Activated CD4-positive, alpha-beta T cell treated with anti-CD3 and anti-CD28 coated beads, Interleukin-2, amount 50 U/mL, for 1 hour (primary cell): ENCODE measurements at places on chromosomes 2 and 18.
A peak's percentile ranks its signal among the peaks of the same experiment; 100 is the strongest.

- no peak for DNase-seq
Observed at GRCh38 chr2:28395334-28396061, 2.8 kb downstream of the FOSL2 start.

DNA sequence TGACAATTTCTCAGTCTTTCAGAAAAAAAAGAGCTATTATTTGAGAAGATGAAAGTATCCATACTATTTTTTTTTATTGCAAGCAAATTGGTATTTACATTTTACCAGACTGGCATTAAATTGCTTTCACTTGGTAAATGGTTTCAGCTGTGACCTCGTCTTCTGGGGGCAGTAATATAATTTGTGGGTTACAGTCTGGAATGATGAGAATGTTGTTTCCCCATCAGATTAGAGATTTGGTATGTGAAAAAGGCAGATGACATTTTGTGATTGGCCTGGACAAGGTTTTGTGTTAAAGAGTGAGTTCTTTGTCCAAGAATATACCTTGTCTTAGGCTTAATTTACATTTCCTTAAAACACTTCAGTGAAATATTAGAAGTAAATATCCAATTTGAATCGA, 390.1 kb upstream of the ST6GAL2 start:
- no peak for DNase-seq

GRCh38 chr2:241636182-241637017, 558 bp downstream of the THAP4 start:
- peak; percentile 12 for DNase-seq

DNA sequence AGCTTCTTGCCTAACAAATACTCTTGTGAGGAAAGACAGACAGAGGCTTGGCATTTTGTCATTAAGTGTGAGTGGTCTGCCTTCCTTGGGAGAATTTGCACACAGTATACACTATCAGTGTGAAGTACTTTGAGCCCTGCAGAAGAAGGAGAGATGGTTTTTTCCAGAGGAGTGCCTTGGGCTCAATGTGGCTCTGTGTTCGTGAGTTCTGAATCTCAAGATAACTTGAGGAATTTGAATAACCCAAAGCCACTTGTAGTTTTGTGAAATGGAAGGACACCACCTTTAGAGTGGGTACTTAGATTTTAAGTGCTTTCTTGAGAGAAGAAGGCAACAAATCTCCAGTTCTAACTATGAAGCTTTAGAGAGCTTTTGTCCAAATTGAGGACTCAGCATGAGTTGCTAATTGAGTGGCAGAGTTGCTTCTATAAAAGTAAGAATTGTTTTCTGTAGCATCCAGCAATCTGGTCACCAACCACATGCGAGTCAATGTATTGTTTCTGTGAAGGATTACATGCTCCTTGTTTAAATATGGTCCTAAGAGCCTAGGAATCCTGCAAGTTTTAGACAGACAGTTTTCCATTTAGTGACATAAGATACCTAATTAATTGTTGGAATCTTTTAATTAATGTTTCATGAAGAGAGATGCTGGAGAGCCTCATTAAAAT, 68.3 kb downstream of the BABAM2 start:
- DNase-seq: no peak

GRCh38 chr18:46338766-46339165, 234.6 kb downstream of the HAUS1 start:
- DNase-seq: no peak

- no peak for DNase-seq
Observed at GRCh38 chr2:132669908-132670495, at the start of gene LYPD1. Gene LYPD1 (minus strand): TSS chr2:132670205. CDS start chr2:132669932, 273 bp downstream.

- no peak for DNase-seq
Observed at GRCh38 chr18:49745045-49746014, 68.0 kb downstream of the ACAA2 start.

GRCh38 chr2:218271865-218272530, 1.7 kb downstream of the PNKD start:
- no peak for DNase-seq

DNA sequence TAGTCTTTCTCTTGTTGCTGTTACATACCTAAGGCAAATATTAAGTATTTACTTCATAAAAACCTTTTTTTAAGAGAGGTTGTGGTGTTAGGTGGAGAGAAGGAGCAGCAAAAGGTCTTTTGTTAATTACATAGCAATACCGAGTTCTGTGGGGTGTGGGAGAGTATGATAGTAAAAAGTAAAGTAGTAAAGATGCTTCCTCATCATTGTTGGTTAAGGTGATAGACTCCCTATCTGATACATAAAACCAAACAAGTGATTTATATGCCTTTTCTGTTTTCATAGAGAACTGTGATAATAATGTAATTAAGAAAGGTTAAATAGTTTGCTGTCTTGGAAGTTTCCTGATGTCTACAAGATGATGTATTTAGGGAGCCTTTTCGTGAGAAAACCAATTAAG, 75.4 kb downstream of the EML4 start:
- no peak for DNase-seq

- no peak for DNase-seq
Observed at GRCh38 chr2:231277962-231278361, 79.5 kb downstream of the ARMC9 start.

DNA sequence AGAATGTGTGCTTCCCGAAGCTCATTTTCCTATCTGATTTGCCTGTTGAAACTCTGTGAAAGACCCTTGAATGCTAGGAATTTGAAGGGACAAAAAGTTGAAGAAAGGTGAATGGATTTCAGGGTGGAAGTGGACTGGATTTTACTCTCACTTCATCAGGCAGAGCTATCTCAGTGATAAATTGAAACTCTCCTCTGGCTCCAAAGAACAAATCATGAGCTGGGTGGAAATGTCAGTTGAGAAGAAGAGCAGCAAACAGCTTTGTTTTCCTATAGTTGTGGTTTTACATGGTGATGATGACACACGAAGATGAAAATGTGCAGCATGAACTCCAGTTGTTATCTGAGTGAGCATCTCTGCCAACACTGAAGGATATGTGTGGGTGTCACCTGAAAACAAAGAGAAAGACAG, 34.4 kb downstream of the CD28 start:
- DNase-seq: peak; percentile 17

- DNase-seq: no peak
Observed at GRCh38 chr18:62085756-62086155, 101.1 kb downstream of the PIGN start.

DNA sequence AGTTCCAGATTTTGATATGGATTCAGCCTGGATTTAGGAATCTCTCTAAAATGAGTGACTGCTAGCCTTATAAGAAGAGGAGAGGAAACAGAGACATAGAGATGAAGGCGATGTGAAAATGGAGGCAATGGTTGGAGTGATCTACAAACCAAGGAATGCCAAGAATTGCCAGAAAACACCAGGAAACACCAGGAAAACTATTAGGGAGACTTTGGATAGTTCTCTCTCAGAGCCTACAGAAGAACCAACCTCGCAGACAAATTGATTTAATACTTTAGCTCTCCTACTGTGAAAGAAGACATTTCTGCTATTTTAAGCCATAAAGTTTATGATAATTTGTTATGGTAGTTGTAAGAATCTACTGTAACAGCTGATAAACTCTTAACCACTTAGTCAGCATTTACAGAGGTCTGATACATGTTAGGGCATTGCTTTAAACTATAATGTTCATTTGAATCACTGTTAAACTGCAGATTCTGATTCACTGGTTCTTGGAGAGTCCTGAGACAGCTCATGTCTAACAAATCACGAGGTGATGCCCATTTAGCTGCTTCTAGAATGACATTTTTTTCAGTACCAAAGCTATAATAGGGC, 1702.6 kb upstream of the LRRTM1 start:
- DNase-seq: no peak

DNA sequence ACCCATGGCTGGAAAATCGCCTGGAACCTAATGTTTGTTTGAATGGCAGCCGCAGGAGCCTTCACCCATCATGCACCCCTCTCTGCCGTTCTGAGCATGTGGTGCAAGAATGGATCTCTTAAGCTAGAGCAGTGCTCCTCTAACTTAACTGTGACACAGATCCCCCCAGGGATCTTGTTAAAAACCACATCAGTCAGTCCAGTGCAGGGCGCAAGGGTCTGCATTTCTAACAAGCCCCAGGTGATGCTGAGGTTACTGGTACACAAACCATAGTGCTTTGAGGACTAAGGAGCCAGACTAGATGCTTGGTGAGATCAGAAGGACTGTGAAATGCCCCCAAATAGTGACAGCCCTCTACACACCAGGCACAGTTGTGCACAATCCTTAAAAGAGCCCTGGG, 87.1 kb upstream of the KCTD1 start:
- no peak for DNase-seq

DNA sequence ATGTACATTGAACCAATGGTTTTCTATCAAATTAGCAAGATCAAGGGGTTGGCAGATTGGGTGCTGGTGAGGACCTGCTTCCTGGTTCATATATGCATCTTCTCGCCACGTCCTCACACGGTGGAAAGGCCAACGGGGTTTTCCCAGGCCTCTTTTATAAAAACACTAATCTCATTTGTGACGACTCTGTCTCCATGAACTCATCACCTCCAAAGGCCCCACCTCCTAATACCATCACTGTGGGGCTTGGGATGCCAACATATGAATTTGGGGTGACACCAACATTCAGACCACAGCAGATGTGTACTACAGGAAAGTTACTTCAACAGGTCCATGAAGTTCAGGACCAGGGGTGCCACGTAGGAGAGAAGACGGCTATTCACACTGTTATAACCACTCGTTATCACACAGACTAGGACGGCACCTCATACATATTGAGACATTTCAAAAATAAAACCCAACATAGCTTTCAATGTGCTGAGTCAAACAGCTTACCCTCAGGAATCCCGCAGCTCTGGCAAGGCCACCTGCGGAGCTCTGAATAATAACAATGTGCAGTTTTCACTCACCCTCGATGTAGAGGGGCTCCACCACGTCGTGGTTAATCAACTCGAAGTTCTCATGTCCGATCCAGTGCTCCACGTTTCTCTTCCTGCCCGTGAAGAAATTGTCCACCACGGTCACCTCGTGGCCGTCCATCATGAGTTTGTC, 49.3 kb downstream of the UXS1 start:
- peak; percentile 45 for DNase-seq

GRCh38 chr2:44615950-44616518, 254.3 kb downstream of the CAMKMT start:
- no peak for DNase-seq

GRCh38 chr18:58101291-58101794, 57.3 kb downstream of the NEDD4L start:
- no peak for DNase-seq

DNA sequence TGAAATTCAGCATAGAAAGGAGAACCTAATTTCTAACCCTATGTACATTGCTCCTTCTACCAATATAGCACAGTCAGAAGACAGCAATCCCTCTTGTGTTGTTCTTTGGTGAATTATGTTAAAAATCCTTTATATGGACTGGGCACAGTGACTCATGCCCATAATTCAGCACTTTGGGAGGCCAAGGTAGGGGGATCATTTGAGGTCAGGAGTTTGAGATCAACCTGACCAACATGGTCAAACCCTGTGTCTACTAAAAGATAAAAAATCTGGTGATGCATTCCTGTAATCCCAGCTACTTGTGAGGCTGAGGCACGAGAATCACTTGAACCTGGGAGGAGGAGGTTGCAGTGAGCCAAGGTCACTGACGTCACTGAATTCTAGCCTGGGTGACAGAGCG, 195.6 kb downstream of the TMX3 start:
- DNase-seq: no peak

DNA sequence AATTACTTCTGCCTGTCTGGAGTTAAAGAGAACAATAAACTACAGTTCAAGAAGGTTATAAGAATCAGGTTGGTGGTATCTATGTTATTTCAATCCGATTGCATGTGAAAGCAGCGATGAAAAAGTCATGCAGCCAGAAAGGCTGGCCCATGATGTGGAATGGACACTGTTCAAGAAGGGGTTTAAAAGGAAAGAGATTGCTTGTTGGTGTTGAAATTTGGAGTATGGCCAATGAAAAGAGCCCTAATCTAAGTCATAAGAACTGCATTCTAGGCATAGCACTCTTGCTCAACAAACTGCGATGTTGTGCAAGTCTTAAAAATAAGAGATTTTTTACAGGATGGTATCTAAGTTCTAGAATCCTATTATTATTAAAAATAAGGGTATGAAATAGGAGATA, 61.3 kb downstream of the EFEMP1 start:
- no peak for DNase-seq

DNA sequence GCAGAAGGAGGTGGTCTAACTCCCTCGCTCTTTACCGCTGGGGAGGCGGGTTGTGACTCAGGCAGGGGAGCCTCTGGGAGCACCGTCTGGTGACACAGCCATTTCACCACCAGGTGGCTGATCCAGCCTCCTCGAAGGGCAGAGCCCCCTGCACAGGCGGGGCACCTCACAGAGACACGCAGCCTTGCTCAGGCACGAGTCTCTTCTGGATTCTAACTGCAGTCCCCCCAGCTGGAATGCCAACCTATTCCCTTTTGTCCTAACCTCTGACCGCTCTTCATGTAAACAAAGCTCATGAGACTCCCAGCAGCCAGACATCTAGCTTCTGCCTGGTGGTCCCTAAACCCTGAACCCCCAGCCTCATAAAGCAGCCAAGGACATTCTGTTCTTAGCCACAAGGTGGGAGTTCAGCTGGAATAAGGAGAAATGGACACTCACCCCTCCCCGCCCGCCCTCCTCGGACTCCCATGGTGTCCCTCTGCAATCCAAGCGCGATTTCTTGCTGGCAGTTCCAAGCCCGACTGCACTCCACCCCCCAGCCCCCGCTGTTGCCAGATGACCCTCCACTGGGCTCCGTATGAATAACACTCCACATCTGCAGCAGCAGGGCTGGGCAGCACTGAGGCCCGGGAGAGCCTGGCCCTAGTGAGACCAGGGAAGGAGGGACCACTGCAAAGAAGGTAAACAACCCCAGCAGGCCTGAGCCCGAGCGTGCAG, 84.3 kb downstream of the TNS1 start:
- DNase-seq: no peak

DNA sequence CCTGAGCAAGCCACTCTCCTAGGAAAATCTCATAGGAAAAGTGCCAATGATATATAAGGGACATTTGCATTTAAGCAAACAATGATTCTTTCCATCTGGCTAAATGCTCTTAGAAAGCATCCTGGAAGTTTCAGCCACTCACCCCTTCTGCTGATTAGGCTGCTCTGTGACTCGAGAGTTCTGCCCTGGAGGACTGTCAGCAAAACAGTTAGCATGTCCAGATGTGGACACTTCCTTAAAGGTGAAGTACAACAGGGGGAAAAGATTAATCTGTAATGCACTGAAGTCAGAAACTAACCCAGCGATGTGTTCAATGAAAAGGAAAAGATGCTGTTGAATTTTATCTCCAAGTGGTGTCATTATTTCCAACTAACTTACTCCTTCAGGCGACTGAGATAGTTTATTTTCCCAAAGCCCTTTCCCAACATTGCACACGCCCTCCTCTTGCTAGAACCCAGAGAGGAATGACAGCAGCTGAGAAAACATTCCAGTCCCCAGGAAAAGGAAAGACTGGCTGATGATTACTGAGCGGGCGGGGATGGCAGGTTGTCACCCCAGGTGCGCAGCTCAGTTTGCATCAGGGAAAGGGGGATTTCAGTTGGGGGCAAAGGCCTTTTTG, 214.0 kb downstream of the SS18 start:
- DNase-seq: no peak

GRCh38 chr2:169038338-169038757, 7.2 kb upstream of the ABCB11 start:
- DNase-seq: no peak

GRCh38 chr2:95353055-95353575, 49.4 kb upstream of the FAHD2A start:
- DNase-seq: no peak
